CD8-positive, alpha-beta T cell (primary cell): ENCODE measurements at places on chromosomes 6 and 20.

DNA sequence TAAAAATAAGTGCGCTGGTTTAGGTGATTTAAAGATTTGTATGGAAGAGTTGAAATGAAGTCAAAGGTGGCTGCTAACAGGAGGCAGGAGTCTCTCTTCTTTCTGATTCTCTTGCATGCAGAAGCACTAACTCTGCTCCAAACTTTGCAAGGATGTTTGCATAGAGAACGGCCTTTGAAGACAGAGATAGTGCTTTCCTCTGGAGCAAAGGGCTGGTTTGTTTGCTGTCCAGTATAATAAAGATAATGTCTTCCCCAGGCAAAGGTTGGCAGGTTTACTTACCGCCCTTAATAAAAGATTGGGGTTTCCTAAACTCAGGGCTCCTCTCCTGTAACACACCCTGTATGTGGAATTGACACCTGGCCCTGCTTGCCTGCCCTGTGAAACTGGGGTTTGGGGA lies 210.6 kb upstream of the RREB1 start:
- no peak for DNase-seq

DNA sequence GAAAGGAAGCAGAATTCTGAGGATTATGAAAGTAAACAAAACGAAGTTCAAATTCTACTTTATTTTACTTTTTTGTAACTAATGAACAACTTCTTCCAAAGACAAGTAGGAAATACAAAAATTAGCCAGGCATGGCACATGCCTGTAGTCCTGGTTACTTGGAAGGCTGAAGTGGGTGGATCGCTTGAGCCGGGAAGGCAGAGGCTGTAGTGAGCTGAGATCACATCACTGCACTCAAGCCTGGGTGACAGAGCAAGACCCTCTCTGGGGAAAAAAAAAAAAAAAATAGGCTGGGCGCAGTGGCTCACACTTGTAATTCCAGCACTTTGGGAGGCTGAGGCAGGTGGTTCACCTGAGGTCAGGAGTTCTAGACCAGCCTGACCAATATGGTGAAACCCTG lies 82.3 kb downstream of the ATG5 start:
- no peak for DNase-seq

GRCh38 chr20:23279836-23280235 lies 70.8 kb upstream of the NXT1 start:
- no peak for DNase-seq

GRCh38 chr6:22110061-22110460 lies 186.8 kb downstream of the PRL start:
- no peak for DNase-seq
